AG08395 (cell line): ENCODE measurements at places on chromosomes 6 and 20.

GRCh38 chr20:12383821-12384220 is 466.1 kb downstream of the BTBD3 start:
- DNase-seq = no peak

DNA sequence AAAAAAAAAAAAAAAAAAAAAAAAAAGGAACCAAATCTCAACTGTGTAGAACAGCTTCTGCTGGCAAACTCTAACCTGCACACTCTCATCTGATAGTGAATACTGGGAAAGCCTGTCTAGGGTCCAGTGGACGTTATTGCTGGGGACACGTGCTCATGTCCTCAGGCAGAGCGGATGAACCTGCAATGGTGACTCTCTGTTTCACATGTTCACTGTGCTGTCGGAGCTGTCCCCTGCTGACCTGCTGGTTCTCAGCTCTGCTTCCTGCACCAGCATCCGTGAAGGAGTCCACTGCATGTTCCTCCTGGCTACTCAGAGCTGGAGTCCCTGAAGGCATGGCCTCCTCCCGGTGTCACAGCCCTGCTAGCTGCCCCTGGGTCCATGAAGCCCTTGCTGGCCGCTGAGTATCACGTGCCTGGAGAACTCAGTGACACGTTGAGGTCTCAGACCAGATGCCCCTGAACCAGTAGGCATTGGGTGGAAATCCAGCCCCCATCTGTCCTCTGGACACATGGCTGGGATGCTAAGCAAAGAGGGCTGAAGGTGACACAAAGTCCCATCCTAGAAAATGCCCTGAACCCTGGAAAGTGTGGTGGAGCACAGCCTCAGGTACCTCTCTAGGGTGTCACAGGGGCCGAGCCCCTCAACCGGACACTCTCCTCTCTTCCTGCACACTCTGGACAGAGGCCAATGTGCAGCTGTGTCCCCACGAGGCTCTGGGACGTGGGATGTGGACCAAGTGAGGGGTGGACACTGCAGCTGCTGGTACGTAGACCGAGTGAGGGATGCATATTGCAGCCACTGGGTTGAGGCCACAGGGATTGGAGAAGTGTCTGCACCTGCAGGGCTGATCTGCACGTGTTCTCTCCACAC is 54.9 kb upstream of the FRMD1 start:
- DNase-seq = no peak

DNA sequence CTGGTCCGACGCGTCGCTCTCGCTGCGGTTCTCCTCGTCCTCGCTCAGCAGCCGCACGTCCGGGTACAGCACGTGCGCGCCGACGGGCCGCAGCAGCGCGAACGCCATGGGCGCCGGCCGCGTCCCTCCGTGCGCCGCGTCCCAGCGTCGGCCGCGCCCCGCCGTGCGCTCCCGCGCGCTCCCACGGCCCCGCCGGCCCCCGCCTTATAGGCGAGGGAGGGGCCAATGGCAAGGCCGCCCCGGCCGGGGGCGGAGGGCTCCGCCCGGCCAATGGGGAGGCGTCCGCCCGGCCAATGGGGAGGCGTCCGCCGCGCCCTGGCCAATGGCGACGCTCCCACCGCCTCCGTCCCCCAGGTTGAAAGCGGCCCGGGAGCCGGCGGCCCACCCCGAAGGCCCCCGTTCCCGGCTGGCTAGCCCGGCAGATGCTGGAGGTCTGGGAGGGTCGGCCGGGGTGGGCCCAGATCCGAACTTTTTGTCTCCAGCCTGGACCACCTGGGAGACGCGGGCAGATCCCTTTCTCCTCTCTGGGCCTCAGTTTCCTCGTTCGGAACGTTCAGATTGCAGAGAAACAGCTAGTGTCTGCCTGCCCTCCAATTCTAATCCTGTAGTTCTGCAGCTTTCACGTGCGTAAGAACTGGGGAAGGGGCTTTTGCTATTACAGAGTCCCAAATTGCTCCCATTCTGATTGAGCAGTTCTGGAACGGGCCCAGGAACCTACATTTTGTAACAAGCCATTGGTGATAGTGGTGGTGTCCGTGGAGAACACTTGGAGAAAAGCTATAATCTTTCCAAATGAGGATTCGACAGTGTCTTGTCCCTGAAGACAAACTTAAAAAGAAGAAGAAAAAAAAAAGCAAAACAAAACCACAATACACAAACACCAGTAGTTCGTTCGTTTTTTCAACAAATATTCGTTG is at the start of gene TCF15:
Gene TCF15, minus strand, starts transcription at position 180 of the 917 bp plus-strand sequence. Its CDS starts 72 bp downstream, at position 108.
- DNase-seq = peak; percentile 17

- DNase-seq = no peak
These were observed 716.0 kb downstream of the KIF16B start for GRCh38 chr20:15857173-15857784.
